ENCODE measurements at places on chromosomes 2 and 18.

- no peak for DNase-seq
These were observed 6.1 kb upstream of the GPC1 start for GRCh38 chr2:240429341-240429871.

GRCh38 chr18:50334546-50335152, 40.2 kb upstream of the SKA1 start:
- no peak for DNase-seq

- no peak for DNase-seq
These were observed 18.9 kb downstream of the SNORC start for GRCh38 chr2:232888839-232889529.

- no peak for DNase-seq
These were observed 31.6 kb downstream of the SUCLG1 start for GRCh38 chr2:84427235-84428138.

- no peak for DNase-seq
These were observed 119.2 kb upstream of the FHL2 start for GRCh38 chr2:105517814-105518705.

DNA sequence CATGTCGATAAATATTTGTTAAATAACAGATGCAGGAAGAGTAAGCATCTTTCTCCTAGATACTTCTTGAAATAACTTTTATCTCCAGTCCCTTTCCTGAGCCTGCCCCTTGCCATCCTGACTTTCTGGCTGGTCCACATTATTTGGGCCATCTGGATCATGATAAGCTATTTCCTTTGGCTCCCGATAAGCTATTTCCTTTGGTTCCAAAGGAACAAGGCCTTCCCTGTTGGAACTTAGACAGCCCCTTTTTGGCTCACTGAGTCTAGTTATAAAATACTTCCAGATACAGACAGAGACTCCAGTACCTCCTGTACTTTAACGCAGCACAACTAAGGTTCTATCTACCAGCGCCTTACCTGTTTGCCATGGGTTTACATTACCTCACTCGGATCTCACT, 205.3 kb upstream of the CCDC150 start:
- no peak for DNase-seq

- peak; percentile 40 for DNase-seq
These were observed 1.2 kb downstream of the RAB12 start for GRCh38 chr18:8610459-8610851.
